B cell (primary cell): ENCODE measurements at places on chromosomes 12 and 14.
A peak's percentile ranks its signal among the peaks of the same experiment; 100 is the strongest.

DNA sequence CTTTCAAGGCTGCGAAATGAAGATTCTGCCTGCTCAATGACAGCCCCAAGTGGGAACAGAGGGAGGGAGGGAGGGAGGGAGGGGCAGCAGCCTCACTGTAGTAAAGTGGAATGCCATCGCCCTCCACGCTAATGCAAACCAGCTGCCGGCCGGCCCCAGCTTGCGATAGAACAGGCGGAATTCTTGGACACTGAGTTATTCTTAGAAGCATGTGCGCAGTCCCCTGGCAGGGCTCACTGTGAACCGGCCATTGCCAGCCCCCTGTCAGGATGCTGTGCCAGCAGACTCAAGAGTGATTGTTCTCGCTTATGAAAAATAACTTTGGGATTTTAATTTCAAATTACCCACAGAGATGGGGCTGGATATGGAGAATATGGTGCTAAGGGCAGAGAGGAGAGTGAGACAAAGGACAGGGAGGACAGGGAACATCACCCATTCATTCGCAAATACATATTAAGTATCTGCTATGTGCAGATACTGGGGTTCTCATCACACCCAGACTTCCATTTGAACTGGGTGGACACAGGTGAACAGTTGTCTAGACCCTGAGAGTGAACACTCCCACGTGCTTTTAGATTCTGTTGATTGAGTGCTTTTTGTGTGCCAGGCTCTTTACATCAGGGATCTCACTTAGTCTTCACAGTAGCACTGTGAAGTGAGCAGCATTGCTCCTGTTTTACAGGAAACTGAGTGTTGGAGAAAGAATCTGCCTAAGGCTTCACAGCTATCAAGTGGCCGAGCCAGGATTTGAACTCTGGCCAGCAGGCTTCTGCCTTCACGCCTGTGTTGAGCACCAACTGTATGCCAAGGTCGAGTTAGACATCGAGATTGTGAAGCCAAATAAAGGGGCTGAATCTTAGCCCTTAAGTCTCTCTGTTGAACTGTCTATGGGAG, 192.9 kb downstream of the C12orf75 start:
- H3K27ac ChIP-seq, result no peak overlapping the region
- no peaks in the 10 kb centered on the region for H3K27me3 ChIP-seq
- H3K36me3 ChIP-seq, result no peaks in the 10 kb centered on the region
- H3K4me1 ChIP-seq, result no peaks in the 10 kb centered on the region
- DNase-seq, result no peak

- H3K27me3 ChIP-seq, result no peaks in the 10 kb centered on the region
- no peak overlapping the region for H3K27ac ChIP-seq
- H3K4me1 ChIP-seq, result no peaks in the 10 kb centered on the region
- H3K4me3 ChIP-seq, result no peak overlapping the region
These were observed 91.2 kb downstream of the WNK1 start for GRCh38 chr12:843609-844008.

DNA sequence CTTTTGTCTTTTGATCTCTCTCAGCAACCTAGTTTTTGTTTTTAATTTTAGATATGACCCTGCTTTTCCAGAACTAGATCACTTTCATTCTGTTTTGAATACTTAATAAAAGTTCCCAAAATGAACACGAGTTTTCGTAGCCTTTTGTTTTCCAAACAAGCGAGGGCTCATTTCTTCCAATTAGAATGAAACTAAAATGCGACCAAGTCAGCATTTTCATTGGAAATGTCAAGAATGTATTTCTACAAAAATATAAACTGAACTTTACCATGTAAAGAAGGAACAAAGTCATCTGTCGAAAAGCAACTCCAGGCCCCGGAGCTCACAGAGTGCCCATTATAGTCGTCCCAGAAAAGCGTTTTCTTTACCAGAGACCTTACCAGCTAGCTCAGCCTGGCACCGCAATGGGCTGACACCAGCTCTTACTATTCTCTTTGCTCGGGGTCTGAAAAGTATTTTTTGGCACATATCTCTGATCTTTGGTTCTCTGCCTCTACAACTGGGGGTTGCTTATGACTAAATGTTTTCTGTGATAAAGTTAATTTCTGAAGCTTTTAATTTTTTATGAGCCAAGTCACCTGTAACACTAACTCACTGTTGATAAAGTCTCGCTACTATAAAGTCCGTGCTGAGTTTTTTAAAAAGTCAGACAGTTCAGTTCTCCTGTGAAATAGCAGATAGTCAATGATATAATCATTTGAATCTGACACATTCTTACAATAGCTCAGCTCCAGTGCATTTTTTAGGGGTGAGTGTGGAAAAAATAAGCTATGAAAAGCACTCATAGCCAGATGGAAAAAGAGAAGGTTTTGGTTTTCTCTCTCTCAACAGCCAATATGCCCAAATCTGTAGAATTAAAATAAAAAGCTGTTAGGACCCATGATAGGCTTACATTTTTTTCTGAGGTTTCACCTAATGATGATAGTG, 43.4 kb downstream of the SAMD4A start:
- H3K27me3 ChIP-seq, result no peaks in the 10 kb centered on the region
- no peaks in the 10 kb centered on the region for H3K4me1 ChIP-seq
- no peak for DNase-seq
- no peaks in the 10 kb centered on the region for H3K36me3 ChIP-seq
- no peak overlapping the region for H3K27ac ChIP-seq

DNA sequence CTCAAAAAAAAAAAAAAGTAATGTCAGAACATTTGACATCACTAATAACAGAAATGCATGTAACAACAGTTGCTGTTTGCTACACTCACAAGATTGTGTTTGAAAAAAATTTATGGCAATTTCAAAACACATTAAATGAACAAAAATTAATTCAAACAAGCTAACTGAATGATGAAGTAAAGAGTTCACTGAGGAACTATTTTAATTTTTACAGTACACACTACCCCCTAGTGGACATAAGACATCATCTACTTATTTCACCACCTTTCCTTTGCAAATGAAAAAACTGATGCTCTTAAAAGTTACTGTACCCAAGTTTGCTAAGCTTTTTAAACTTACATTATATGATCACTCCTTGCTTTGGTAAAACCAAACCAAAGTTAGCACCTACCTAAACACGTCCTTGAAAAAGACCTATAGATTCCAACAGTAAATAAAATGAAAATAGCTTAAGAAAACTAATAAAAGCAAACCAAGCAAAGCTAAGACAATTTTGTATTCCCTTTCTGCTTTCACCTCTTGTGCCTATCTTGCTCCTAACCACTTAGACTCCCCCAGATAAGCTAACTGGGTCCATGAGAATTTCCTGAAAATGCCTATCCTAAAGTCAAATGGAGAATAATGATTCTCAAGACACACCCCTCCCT, 22.2 kb downstream of the UBE2N start:
- H3K27ac ChIP-seq, result no peak overlapping the region
- no peak overlapping the region for H3K4me3 ChIP-seq
- no peaks in the 10 kb centered on the region for H3K36me3 ChIP-seq
- DNase-seq, result peak; percentile 72
- peaks cover 60% of the 10 kb centered on the region for H3K4me1 ChIP-seq

DNA sequence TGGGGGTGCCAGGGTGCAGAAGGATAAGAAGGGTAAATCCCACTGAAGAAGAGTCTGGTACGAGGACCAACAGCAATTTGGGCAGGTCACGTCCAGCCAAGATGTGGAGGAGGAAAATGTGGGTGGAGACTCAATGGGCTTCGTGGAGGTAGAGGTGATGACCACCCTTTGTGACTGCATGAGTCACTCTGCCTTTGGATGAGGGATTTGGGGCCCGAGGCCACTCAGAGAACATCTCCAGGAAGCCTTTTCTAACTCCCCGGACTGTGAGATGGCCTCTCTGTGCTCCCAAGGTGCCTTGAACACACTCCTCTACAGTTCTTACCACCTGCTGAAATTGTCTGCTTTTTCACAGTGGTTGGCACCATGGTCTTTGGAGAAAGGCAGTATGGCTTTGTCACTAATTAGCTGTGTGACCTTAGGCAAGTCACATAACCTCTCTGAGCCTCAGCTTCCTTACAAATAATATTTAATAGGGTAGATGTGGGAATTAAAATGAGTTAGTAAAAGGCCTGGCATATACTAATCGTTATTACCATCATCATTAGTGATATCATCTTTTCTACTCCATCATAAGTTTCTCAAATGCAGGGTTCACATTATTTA, 67.0 kb upstream of the ARHGAP5 start:
- H3K4me1 ChIP-seq, result peaks cover 7% of the 10 kb centered on the region
- H3K4me3 ChIP-seq, result no peak overlapping the region
- H3K27ac ChIP-seq, result no peak overlapping the region
- no peaks in the 10 kb centered on the region for H3K27me3 ChIP-seq

- no peak for DNase-seq
- no peaks in the 10 kb centered on the region for H3K36me3 ChIP-seq
- H3K4me1 ChIP-seq, result no peaks in the 10 kb centered on the region
- no peaks in the 10 kb centered on the region for H3K27me3 ChIP-seq
These were observed 388.6 kb downstream of the CCDC91 start for GRCh38 chr12:28578833-28579252.
